ENCODE measurements at places on chromosomes 13 and 19.

DNA sequence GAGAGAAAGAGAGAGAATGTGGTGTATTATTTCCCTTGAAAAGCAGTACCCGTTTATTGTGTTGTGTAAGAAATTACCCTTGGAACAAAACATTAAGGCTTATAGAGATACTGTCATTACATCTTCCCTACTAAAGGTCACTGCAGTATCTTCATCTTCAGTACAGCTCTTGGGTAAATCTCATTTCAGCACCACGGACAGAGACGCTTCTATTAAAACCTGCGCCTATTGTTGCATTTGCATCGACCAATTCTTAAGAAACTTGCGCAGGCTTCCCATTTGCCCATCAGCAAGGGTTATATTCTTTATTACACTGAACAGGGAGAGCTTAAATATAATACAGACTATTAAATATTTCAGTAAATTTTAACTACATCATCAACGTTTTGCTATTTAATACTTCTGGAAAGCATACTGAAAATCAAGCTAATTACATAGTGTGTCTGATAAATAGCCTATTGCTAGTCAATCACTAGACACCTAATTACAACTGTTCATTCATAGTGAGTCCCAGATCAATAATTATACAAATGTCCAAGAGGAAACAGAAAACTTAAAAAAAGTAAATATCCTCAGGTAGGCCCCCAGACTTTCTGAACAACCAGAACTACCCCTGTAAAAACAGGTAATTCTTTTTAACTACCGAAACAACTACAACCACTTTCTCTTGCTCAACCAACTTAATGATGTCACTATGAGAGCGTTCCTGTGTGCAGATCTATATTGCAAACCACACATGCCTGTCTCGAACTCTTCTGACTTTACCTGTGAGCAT lies 350.6 kb downstream of the LIG4 start:
- DNase-seq: peak; percentile 63

DNA sequence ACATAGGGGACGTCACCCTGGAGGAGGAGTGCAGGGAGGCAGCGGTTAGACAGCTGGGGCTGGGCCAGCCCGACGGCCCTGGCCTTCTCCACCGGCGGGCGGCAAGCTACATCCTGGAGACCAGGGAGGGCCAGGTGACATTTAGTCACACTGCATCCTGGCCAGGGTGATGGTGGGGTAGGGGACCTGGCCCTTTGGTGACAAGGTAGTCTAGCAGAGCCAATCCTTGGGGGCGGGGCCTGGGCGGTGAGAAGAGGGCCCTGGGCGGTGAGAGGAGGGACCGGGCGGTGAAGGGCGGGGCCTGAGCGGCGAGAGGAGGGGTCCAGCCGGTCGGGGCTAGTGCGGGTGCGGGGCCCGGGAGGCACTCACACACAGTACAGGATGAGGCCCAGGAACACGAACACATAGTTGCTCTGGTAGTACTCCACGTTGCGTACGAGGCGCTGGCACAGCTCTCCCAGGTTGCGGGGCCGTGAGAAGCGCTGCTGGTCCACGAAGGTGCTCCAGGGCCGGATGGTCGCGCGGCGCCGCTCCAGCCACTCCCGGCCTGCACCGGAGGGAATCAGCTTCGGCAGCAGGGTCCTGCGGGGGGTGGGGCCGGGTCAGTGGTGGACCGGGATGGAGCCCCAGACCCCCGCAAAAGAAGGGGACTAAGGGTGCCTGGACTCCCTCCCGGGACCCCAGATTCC lies 610 bp downstream of the RABAC1 start:
- peak; percentile 74 for DNase-seq

GRCh38 chr13:42327725-42328124 lies 55.8 kb downstream of the AKAP11 start:
- no peak for DNase-seq

- DNase-seq: no peak
Observed at GRCh38 chr19:16260160-16260811, 62.6 kb downstream of the AP1M1 start.

- DNase-seq: peak; percentile 88
Observed at GRCh38 chr19:1239796-1240737, 1.5 kb upstream of the ATP5F1D start.

GRCh38 chr13:28355822-28356371 lies 139.0 kb downstream of the FLT1 start:
- peak; percentile 89 for DNase-seq

DNA sequence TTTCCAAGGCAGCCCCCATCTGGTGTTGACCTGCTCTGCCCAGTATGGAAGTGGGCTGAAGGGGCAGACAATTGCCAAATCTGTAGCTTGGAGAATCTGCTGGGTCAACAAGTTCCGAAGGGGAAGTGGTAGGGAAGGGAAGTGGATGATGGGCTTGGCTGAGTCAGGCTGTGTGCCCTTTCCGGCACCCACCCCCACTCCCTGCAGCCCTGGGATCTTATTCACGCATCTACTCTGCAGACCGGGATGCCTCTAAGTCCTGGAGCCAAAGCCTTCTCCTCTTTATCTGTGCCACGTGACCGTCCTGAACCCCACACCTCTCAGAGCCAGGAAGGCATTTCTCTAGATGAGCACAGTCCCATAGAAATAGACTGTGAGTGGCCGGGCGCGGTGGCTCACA lies 7.5 kb upstream of the C5AR2 start:
- DNase-seq: no peak

DNA sequence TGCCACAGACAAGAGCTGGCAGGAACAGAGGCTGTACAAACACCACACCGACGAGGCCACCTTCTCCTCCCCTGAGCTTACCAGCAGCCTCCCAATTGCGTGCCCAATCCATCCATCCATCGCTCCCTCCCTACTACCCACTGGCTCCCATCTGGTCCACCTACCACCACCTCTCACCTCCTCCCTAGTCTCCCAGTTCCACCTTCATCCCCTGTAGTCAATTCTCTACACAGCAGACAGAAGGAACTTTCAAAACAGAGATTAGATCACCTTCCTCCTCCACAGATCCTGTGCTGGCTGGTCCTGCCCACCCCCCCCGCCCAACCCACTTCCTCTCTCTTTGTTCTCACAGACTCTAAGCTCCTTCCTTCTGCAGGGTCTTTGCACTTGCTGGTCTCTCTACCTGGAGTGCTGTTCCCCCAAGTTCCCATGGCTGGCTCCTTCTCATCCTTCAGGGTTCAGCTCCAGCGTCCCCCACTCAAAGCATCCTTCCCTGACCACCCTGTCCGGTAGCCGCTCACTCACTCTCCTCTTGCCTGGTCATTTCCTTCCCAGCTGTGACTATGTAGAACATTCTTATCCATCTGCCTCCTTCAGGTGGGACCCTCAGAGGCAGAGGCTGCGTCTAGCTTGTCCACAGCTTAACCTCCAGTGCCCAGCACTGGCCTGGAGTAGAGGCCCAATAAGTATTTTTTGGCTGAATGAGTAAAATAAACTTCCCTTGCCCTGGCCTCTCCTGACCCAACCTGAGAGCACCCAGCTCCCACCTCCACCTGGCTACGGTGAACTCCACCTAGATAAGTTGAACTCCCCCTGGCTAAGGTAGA lies 23.0 kb downstream of the PIN1 start:
- no peak for DNase-seq

DNA sequence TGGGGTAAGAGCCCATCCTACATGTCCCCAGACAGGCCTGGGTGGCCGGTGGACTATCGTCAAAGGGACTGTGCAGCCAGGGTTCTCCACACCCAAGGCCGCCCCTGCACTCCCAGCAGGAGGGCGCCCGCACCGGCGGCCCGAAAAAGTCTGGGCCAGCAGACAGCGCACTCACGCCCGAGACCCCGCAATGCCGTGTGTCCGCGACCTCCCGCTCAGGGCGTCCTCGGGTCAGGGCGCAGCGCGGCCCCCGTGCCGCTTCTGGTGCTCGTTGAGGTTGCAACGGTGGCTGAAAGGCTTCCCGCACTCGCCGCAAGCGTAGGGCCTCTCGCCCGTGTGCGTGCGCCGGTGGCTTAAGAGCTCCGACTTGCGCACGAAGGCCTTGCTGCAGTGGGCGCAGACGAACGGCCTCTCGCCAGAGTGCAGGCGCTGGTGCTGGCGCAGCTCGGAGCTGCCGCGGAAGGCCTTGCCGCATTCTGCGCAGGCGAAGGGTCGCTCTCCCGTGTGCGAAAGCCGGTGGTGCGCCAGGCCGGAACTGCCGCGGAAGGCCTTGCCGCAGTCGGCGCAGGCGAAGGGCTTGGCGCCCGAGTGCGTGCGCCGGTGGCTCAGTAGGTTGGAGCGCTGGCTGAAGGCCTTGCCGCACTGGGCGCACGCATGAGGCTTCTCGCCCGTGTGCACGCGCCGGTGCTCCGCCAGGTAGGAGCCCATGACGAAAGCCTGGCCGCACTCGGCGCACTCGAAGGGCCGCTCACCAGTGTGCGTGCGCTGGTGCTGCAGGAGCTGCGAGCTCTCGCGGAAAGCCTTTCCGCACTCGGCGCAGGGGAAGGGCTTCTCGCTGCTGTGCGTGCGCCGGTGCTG lies 2.8 kb upstream of the A1BG start:
- DNase-seq: peak; percentile 53

GRCh38 chr13:38346764-38347163 lies 2.9 kb upstream of the UFM1 start:
- DNase-seq: no peak

DNA sequence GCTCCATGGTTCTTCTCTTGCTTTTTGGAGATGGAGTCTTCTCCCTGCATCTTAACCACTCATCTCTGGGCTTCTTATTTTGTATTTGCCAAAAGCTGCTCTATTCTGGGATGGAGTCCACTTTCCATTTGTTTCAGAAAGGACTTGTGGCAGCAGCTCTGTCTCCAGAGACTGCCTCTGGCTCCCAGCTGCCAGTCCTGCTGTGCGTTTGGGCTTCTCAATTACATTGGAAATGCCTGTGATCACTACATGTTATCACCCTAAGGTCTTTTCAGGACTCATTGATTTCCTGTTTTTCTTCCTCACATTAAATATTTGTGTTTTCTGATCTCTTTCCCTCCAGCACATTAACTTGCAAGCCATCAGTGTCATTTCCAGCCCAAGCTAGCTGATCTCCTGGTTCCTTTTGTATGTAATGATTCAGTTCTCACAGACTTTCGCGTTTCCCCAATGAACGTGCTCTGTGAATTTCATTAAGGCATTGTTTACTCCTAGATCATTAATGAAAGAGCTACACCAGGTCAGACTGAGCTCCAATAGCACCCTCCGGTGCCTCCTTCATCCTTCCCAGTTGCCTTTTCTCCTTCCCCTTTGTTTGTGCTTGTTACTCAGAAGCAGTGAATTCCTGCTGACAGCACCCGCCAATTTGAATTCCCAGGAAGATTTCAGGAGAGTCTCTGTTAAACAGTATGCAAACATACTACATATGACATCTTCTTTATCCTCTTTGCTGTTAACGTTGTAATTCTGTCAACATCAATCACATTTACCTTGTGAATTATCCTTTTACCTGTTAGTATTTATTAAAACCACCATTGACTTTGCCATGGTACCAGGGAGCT lies 3.0 kb downstream of the CBY2 start:
- no peak for DNase-seq

GRCh38 chr13:109198585-109198984 lies 569.2 kb downstream of the MYO16 start:
- peak; percentile 31 for DNase-seq
